Suprapubic skin (tissue), 4 donors: ENCODE measurements at places on chromosomes 12 and 14.

GRCh38 chr12:22333713-22334409, 646 bp downstream of the ST8SIA1 start:
- peaks cover 26% of the 10 kb centered on the region for H3K4me1 ChIP-seq
- no peaks in the 10 kb centered on the region for H3K36me3 ChIP-seq
- peak overlapping the region; percentile 63 for H3K4me3 ChIP-seq

GRCh38 chr12:88184196-88184595, 42.1 kb downstream of the TMTC3 start:
- peaks cover 55% of the 10 kb centered on the region for H3K36me3 ChIP-seq
- H3K27me3 ChIP-seq, result no peaks in the 10 kb centered on the region
- H3K4me1 ChIP-seq, result no peaks in the 10 kb centered on the region
- no peak overlapping the region for H3K27ac ChIP-seq
- H3K4me3 ChIP-seq, result no peak overlapping the region

DNA sequence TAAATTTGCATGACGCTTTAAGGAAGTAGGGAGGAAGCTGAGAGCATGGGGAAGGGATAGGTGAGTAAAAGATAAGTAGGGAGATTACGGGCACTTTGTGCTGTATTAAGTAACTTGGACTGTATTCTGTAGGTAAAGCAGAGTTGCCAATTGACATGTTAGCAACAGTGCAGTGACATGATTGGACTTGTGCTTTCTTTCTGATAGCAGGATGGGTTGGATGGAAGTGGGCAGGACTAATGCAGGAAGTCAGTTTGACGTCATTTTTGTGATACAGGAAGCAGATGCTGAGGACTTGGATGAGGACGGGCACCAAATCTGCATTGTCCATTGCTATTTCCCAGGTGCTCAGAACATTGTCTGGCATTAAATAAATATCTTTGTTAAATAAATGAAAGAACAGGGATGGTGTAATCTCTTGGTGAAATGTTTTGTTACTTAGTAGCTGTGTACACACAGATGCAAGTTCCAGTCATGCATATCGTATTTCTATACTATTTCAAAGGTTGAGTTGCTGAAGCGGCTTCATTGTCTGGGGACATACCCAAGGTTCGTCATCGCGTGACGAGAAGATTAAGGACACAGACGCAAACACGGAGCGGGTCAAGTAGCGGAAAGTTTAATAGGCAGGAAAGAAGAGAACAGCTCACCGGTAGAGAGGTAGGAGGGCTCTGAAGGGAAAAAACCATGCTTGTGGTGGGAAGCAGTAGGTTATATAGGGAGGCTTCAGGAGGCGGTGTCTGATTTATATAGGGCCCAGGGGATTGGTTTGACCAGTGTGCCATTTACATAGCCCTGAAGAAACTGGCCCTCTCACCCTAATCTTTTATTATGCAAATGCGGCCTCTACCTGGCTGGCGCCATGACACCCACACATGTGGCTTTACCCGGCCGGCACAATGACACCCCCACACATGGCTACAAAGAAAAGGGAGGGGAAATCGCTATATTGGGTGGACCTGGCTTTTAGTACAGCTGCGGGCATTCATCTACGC, 30.7 kb downstream of the GUCY2C start:
- peaks cover 5% of the 10 kb centered on the region for H3K4me1 ChIP-seq
- H3K4me3 ChIP-seq, result no peak overlapping the region
- H3K36me3 ChIP-seq, result no peaks in the 10 kb centered on the region
- no peaks in the 10 kb centered on the region for H3K27me3 ChIP-seq
- no peak overlapping the region for H3K27ac ChIP-seq

GRCh38 chr14:102608064-102608446, 15.6 kb downstream of the RCOR1 start:
- H3K27ac ChIP-seq, result no peak overlapping the region
- DNase-seq, result no peak
- no peaks in the 10 kb centered on the region for H3K27me3 ChIP-seq

- no peak overlapping the region for H3K4me3 ChIP-seq
- H3K4me1 ChIP-seq, result no peaks in the 10 kb centered on the region
- no peaks in the 10 kb centered on the region for H3K27me3 ChIP-seq
These were observed 368.4 kb upstream of the TMEM132C start for GRCh38 chr12:127898616-127899015.
